ENCODE measurements at places on chromosomes 3 and 15.
A peak's percentile ranks its signal among the peaks of the same experiment; 100 is the strongest.

- H3K27ac ChIP-seq, result no peak overlapping the region
- DNase-seq, result no peak
- H3K36me3 ChIP-seq, result no peaks in the 10 kb centered on the region
- no peak overlapping the region for H3K4me3 ChIP-seq
- H3K27me3 ChIP-seq, result peaks cover 4% of the 10 kb centered on the region
- no peaks in the 10 kb centered on the region for H3K4me1 ChIP-seq
Measured at GRCh38 chr15:37900326-37901221, 33.9 kb upstream of the TMCO5A start.

DNA sequence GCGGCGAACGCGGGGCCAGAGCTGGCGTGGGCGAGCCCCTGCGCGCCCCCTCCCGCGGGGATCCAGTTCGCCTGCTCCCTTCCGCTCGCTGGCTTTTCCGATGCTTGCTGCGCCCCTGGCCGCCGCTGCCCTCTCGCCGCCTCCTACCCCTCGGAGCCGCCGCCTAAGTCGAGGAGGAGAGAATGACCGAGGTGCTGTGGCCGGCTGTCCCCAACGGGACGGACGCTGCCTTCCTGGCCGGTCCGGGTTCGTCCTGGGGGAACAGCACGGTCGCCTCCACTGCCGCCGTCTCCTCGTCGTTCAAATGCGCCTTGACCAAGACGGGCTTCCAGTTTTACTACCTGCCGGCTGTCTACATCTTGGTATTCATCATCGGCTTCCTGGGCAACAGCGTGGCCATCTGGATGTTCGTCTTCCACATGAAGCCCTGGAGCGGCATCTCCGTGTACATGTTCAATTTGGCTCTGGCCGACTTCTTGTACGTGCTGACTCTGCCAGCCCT, 721 bp downstream of the P2RY1 start:
- peak; percentile 58 for DNase-seq
- H3K27ac ChIP-seq, result peak overlapping the region; percentile 2
- no peaks in the 10 kb centered on the region for H3K36me3 ChIP-seq
- H3K4me3 ChIP-seq, result peak overlapping the region; percentile 88

DNA sequence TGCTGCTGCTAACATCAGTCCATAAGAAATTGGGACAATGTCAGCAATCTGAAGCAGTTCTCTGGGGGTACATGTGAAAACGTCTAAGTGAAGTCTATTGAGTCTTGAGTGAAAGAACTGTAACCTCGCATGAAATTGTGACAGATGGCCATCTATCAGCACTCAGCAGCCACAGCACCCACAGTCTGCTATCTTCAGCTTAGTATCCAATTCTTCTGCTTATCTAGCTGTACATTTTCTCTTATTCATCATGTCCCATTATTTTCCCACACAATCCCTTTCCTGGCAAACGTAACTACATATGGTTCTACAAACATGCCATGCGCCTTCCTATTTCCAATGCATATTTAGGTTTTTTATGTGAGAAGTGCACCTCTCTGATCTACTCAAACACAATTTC, 629.7 kb downstream of the NTRK3 start:
- no peak overlapping the region for H3K27ac ChIP-seq
- no peak overlapping the region for H3K4me3 ChIP-seq
- no peaks in the 10 kb centered on the region for H3K36me3 ChIP-seq
- H3K27me3 ChIP-seq, result no peaks in the 10 kb centered on the region
- H3K4me1 ChIP-seq, result no peaks in the 10 kb centered on the region

DNA sequence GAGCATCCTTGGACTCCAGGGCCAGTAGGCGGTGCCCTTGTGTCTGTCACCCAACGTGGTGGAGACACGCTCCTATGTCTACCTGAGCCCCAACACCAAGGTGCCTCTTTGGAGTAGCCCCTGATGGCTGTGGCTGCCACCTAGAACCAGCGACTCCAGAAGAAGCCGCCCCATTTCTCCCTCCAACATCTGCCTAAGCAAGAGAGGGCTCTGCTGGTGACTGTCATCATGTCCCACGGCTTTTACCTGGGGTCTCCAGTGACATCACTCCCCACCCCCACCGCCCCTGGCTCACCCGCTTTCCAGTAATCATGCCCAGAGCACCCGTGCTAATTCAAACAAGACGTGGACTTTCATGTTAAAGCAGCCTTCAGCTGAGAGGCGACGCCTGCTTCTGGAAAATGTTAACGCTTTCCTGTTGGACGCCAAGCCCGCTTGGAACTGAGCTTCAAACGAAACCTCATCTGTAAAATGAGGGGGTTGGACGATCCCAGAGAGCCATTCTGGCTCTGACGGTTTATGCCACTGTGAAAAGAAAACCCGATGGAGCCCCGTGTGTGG, 57.0 kb downstream of the ISG20 start:
- DNase-seq, result no peak
- H3K4me3 ChIP-seq, result no peak overlapping the region
- no peak overlapping the region for H3K27ac ChIP-seq
- H3K27me3 ChIP-seq, result peaks cover 8% of the 10 kb centered on the region
- no peaks in the 10 kb centered on the region for H3K36me3 ChIP-seq

DNA sequence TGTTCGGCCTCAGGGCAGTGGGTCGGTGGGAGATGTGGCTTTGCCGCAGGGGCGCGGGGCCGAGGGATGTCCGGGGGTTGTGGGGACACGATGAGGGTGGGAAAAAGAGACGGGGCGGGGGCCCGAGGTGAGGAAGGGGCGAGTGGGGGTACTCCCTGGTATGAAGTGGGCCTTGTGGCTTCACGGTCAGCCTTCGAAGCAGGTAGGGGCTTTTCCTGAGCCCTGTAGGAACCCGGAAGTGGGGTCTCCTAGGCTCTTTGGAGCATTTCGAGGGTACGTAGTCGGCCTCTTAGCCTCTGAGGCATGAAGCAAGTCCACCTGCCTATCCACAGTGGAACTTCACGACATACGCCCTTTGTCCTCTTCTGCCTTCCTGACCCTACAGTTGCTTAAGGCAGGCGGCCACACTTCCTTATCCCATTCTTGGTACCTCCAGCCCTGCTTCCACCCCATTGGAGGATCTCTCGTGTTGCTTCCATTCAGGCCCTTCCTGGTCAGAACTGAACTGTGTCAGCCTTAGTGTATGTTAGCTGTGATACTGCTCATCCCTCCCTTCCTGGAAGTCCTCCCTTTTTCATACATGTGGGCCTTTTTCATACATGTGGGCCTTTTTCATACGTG, 389 bp downstream of the ARPC4 start:
- peak; percentile 81 for DNase-seq
- peaks cover 58% of the 10 kb centered on the region for H3K36me3 ChIP-seq
- peak overlapping the region; percentile 100 for H3K27ac ChIP-seq

DNA sequence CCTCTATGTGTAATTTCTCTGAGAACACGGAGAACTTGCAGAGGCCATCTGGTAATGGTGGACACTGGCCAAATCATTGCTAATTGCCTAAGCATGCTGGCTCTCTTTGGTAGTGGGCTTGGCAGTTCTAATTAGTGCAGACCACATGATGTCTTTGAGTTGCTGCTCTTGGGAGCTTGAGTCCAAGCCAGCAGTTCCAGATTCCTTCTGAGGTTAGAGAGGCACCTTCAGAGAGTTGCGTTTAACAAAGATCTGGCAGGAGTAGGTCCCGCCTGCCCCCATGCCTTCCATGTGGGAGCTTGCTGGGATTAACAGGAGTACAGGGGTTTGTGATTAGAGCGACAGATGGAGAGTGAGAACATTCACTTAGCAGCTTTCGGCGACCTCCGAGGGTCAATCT, 449.0 kb upstream of the LMCD1 start:
- no peaks in the 10 kb centered on the region for H3K4me1 ChIP-seq
- no peak for DNase-seq
- no peaks in the 10 kb centered on the region for H3K36me3 ChIP-seq
- H3K27me3 ChIP-seq, result no peaks in the 10 kb centered on the region
- no peak overlapping the region for H3K27ac ChIP-seq
- no peak overlapping the region for H3K4me3 ChIP-seq

- DNase-seq, result no peak
- no peak overlapping the region for H3K4me3 ChIP-seq
- H3K27ac ChIP-seq, result no peak overlapping the region
- H3K36me3 ChIP-seq, result no peaks in the 10 kb centered on the region
- no peaks in the 10 kb centered on the region for H3K27me3 ChIP-seq
Measured at GRCh38 chr15:58432401-58432800, 610 bp downstream of the LIPC start.

DNA sequence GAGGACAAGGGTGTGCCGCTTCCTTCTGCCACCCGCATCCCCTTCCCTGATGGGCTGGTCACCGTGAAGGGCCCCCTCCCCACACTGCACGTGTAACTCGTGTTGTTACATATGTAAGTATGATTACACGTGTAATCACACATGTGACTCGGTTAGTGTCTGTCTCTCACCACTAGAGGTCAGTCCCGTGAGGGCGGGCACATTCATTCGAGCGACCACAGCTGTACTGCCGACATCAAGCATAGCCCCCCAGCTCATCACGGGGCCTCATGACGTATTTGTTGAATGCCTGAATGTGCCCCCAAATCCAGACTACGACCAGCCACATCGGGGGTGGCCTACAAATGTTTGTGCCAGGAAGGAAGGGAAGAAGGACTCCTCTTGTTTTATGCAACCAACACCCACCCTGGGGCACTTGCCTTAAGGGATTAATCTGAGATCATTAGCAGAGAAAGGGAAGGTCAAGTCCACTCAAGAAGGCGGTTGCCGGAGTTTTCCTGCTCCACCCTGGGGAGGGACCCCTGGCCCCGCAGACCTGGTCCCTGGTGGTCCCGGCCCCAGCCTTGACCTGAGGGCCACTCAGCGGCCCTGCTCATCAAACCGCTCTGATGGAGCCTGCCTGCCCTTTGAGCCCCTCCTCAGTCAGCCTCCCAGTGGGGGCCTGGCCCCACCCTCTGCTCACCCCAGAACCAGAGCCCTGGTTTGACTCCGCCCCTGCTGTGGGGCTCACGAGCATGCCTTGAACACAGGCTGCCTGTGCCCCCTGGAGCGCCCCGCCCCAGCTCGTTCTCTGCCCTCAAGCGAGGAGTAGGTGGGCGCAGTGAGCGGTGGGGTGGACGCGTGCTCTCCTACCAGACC, 52.8 kb downstream of the RGMA start:
- no peaks in the 10 kb centered on the region for H3K36me3 ChIP-seq
- H3K27ac ChIP-seq, result no peak overlapping the region
- H3K4me1 ChIP-seq, result peaks cover 5% of the 10 kb centered on the region
- peak; percentile 81 for DNase-seq

DNA sequence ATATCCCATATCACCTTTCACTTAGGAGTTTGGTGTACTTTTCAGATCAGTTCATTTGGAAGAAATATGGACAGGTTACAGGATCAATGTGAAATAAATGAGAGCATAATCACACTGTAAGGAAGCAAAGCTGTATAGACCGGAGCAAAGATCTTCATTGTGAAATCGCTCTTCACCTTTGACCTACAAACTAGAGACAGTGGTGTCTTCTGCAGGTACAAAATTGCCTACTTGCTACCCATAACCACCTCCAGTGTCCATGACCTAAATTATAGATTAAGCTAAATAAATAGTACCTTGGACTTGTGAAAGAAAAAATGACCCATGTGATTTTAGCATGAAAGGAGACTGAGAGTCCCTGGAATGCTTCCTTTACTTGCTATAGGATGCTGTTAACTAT, 379.5 kb upstream of the SUCLG2 start:
- no peak overlapping the region for H3K4me3 ChIP-seq
- H3K36me3 ChIP-seq, result no peaks in the 10 kb centered on the region
- H3K27ac ChIP-seq, result no peak overlapping the region
- H3K4me1 ChIP-seq, result no peaks in the 10 kb centered on the region
- no peaks in the 10 kb centered on the region for H3K27me3 ChIP-seq

GRCh38 chr3:52090131-52090932, 34.0 kb upstream of the DUSP7 start:
- no peak overlapping the region for H3K27ac ChIP-seq
- peaks cover 4% of the 10 kb centered on the region for H3K36me3 ChIP-seq
- H3K4me3 ChIP-seq, result no peak overlapping the region
- H3K4me1 ChIP-seq, result peaks cover 24% of the 10 kb centered on the region

- no peaks in the 10 kb centered on the region for H3K4me1 ChIP-seq
- no peak overlapping the region for H3K4me3 ChIP-seq
- no peak overlapping the region for H3K27ac ChIP-seq
- no peak for DNase-seq
Measured at GRCh38 chr3:164024786-164025185, 1053.5 kb downstream of the SI start.

DNA sequence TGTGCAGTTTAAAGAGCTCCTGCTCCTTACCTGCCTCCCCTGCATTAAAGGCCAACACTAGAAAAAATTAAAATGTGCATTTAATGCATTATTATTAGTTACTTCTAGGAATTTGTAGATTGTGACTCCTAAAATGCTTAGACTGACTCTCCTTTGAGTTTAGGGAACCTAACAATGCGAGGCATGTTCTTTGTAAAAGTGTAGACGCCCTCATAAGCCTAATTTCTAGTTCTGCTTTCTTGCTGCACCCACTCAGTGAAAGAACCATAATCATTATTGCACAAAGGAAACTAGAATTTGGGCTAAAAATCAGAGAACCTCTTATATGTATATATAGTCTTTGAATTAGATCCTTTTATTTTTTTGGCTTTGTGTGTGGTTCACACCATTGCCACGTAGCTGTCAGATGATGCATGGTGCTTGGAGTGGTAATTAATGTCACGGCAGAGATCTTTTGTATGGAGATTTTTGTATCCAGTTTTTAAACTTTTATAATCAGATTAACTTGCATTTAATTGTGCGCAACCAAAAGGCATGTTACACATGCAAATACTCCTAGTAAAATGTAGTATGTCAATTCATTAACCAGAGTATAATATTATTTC, 710 bp downstream of the ABHD10 start:
- H3K4me1 ChIP-seq, result peaks cover 42% of the 10 kb centered on the region
- peak overlapping the region; percentile 93 for H3K27ac ChIP-seq
- H3K27me3 ChIP-seq, result peaks cover 15% of the 10 kb centered on the region
- H3K36me3 ChIP-seq, result peaks cover 20% of the 10 kb centered on the region
- peak overlapping the region; percentile 92 for H3K4me3 ChIP-seq

DNA sequence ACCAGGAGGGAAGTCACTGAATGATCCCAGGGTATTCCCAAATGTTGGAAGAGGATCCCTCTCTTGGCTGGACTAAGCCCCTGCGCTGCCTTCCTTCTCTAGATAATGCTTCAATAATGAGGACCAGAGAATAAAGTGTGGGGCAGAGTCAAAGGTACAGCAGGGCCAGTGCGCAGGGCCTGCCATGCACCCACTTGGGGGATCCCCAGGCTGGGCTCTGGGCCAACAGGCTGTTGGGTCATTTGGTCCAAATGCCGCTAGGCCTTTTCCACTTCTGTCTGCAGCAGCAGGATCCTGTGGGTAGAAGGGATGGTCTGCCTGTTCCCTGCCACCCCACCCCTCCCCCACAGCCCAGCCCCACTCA, 5.7 kb upstream of the CLK3 start:
- no peaks in the 10 kb centered on the region for H3K36me3 ChIP-seq
- DNase-seq, result no peak
- no peak overlapping the region for H3K27ac ChIP-seq
- H3K4me3 ChIP-seq, result no peak overlapping the region
- peaks cover 10% of the 10 kb centered on the region for H3K4me1 ChIP-seq
- H3K27me3 ChIP-seq, result no peaks in the 10 kb centered on the region
